ENCODE measurements at places on chromosomes 12 and 14. TPM values are rescaled to one million over a fixed set of nuclear protein-coding genes. Genes with fewer than 3 reads are reported as not detected.

The TMEM233 gene
- polyA plus RNA-seq = 1.4 TPM

The MDM1 gene
- 8.9 TPM for polyA plus RNA-seq

The LRRC43 gene
- polyA plus RNA-seq = 7.9 TPM

The CTSG gene
- polyA plus RNA-seq = 1.1 TPM

The CYP27B1 gene
- polyA plus RNA-seq = 33.4 TPM

The LAG3 gene
- polyA plus RNA-seq = not detected

The SLC25A47 gene
- 1.0 TPM for polyA plus RNA-seq

The TAS2R42 gene
- not detected for polyA plus RNA-seq

The KRT3 gene
- polyA plus RNA-seq = not detected

The HOXC13 gene
- polyA plus RNA-seq = not detected

The KRT86 gene
- not detected for polyA plus RNA-seq

The PLEKHH1 gene
- 9.1 TPM for polyA plus RNA-seq

The NKX2-1 gene
- polyA plus RNA-seq = not detected

The KRT8 gene
- 333 TPM for polyA plus RNA-seq

The SYNDIG1L gene
- 0.47 TPM for polyA plus RNA-seq

The SERPINA5 gene
- 522 TPM for polyA plus RNA-seq

The CIDEB gene
- 49.7 TPM for polyA plus RNA-seq

The TDP1 gene
- polyA plus RNA-seq = 4.8 TPM

The VRTN gene
- not detected for polyA plus RNA-seq

The DAO gene
- polyA plus RNA-seq = 50.4 TPM

The TMTC2 gene
- 6.0 TPM for polyA plus RNA-seq

The CHGA gene
- 6.6 TPM for polyA plus RNA-seq

The ZC3H14 gene
- 27.7 TPM for polyA plus RNA-seq

The SOAT2 gene
- 0.26 TPM for polyA plus RNA-seq
